ENCODE measurements at places on chromosomes 3 and 15.
A peak's percentile ranks its signal among the peaks of the same experiment; 100 is the strongest.

DNA sequence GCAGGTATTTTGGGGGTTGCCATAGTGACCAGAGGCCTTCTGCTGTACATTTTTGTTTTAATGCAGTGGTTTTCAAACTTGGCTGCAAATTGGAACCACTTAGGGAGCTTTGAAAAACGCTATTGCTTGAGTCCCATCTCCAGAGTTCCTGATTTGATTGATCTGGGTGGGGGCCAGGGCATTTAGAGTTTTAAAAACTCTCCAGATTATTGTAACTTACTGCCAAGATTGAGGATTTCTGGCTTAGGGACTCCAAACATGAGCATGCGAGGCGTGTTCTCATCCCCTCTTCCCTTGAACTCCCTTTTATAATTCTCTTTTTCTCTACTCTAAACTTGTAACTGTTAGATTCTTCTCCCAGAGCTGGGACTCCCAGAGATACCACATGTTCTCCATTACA is 340.8 kb upstream of the SUCLG2 start:
- no peak for DNase-seq
- no peaks in the 10 kb centered on the region for H3K4me1 ChIP-seq
- no peaks in the 10 kb centered on the region for H3K27me3 ChIP-seq
- H3K27ac ChIP-seq: no peak overlapping the region

DNA sequence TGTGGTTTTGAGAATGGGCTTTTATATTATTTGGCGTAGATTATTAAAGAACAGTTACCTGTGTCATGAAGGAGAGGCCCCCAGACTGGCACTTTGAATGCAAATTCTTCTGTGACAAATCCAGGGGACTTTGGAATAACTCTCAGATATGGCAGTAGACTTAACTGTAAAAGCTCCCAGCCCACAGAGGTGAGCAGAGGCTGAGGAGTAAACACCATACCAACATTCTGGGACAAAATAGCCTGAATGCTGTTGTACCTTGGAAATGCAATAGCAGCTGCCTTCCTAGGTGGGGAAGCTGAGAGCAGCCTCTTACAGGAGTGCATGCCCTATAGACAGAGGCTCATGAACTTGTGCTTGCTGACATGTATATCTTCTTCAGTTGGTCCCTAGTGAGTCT is 187.6 kb upstream of the CTDSPL start:
- no peaks in the 10 kb centered on the region for H3K36me3 ChIP-seq
- DNase-seq: no peak
- no peak overlapping the region for H3K27ac ChIP-seq
- H3K4me1 ChIP-seq: no peaks in the 10 kb centered on the region
- peaks cover 4% of the 10 kb centered on the region for H3K27me3 ChIP-seq
- no peak overlapping the region for H3K4me3 ChIP-seq

DNA sequence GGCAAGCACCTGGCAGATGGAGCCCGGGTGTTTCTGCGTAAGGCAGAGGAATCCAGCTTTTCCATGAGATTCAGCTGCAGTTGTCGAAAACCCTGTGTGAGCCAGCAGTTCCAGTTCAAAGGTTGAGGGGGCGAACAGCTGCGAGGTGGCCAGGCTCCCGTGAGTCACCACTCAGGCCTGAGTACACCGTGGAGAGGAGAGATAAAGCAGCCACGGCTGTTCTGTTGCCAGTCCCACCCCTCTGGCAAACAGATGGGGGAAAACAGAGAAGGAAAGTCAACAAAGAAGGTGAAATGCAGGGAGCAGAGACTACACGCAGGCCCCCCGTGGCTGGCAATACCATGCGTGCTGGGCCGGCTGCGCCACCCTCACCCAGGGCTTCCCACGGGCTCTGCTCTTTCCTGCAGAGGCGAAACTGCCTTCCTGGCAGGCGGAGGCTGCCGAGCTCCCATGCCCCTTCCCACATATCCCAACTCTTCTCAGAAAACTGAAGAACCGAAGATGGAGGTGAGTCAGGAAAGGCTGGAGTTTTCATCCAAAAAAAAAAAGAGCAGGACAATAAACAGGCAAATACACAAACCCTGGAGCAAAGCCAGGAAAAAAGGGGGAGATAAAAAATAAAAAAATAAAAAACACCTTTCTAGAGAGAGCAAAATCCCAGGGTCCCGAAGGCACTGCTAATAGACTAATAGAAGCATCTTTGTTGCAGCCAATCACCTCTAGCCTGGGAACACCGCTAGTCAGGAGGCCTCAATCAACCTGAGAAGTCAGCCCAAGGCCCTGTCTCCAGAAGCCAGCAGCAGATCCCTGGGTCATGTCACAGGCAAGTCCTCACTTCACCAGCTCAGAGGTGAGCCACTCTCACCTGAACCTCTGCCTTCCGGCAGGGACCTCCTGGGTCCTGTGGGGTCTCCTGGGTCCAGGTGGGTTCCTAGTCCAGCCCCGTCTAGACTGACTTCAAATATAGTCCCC is 37.7 kb downstream of the FAM174B start:
- no peak overlapping the region for H3K27ac ChIP-seq
- DNase-seq: no peak
- H3K36me3 ChIP-seq: no peaks in the 10 kb centered on the region
- H3K27me3 ChIP-seq: no peaks in the 10 kb centered on the region
- no peaks in the 10 kb centered on the region for H3K4me1 ChIP-seq

DNA sequence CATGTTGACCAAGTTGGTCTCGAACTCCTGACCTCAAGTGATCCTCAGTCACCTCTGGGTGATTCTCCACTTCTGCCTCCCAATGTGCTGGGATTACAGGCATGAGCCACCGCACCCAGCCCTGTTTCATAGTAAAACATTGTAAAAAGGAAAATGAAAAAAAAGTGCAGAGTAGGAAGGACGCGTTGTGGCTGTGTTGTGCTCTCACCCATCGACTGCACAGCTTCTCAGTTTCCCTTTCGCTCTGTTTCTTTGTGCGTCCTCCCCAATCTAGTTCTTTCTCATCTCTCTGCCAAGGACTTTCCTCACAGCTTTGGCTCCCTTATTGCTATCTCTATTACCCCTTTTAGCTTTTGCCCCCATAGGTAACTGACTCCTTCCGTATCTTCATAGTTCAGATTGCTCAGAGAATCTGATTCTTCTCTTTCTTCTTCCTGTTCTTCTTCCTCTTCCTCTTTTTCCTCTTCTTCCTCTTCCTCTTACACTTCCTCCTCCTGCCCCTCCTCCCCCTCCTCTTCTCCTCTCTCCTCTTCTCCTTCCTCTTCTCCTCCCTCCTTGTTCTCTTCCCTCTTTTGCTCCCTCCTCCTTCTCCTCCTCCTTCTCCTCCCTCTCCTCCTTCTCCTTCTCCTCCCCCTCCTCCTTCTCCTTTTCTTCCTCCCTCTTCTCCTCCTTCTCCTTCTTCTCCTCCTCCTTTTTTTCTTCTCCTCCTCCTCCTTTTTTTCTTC is 81.1 kb upstream of the VGLL4 start:
- peaks cover 12% of the 10 kb centered on the region for H3K4me1 ChIP-seq
- peak overlapping the region; percentile 78 for H3K27ac ChIP-seq
- H3K36me3 ChIP-seq: no peaks in the 10 kb centered on the region
- DNase-seq: no peak
- H3K4me3 ChIP-seq: peak overlapping the region; percentile 88
- peaks cover 2% of the 10 kb centered on the region for H3K27me3 ChIP-seq

- peak overlapping the region; percentile 23 for H3K4me3 ChIP-seq
- peak overlapping the region; percentile 35 for H3K27ac ChIP-seq
- H3K27me3 ChIP-seq: no peaks in the 10 kb centered on the region
- no peak for DNase-seq
- peaks cover 31% of the 10 kb centered on the region for H3K4me1 ChIP-seq
These were observed 19.6 kb downstream of the DYNC1LI1 start for GRCh38 chr3:32551087-32551486.

DNA sequence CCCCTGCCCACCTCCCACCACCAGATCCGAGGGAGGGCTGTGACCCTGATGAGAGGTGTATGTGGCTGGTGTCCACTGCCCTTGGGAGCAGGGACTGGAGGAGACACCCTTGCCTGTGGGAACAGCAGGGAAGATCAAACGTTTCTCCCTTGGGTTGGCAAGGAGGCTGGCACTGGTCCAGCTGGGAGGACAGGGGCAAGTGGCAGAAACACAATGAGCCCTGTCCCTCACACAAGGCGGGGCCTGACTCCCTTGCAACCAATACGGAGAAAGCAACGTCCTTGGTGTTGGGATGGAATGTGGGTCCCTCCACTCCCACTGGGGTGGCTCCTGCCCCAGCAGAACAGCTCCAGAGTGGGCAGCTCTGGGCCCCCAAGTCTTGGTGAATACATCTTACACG is 5.2 kb downstream of the HYAL2 start:
- H3K27me3 ChIP-seq: no peaks in the 10 kb centered on the region
- H3K4me3 ChIP-seq: no peak overlapping the region
- no peak for DNase-seq

- peaks cover 1% of the 10 kb centered on the region for H3K27me3 ChIP-seq
- no peak overlapping the region for H3K4me3 ChIP-seq
- H3K4me1 ChIP-seq: peaks cover 27% of the 10 kb centered on the region
- H3K36me3 ChIP-seq: peaks cover 13% of the 10 kb centered on the region
- H3K27ac ChIP-seq: no peak overlapping the region
- no peak for DNase-seq
These were observed 310.1 kb downstream of the FOXP1 start for GRCh38 chr3:71273453-71273852.

DNA sequence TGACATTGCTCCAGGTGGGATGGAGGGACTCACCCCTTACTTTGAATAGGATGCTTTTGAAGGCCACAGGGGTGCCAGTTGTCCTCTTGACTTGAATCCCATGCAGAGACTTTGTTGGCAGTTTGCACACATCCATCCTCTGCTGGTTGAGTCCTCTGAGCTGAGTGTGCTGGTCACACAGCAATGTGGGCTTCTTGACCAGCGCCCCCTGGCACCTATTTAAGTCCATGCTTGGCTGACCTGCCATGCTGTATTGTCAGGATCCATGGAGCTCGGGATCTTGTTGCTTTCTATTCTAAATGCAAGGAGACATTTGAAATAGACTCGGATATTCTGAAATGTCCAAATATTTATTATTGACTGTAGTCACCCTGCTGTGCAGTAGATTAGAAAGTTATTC is 19.8 kb downstream of the RAB7A start:
- no peak overlapping the region for H3K4me3 ChIP-seq
- peaks cover 19% of the 10 kb centered on the region for H3K4me1 ChIP-seq
- no peak overlapping the region for H3K27ac ChIP-seq
- no peak for DNase-seq
- peaks cover 33% of the 10 kb centered on the region for H3K36me3 ChIP-seq
- H3K27me3 ChIP-seq: no peaks in the 10 kb centered on the region

- DNase-seq: no peak
- no peak overlapping the region for H3K4me3 ChIP-seq
- H3K27me3 ChIP-seq: peaks cover 2% of the 10 kb centered on the region
- no peak overlapping the region for H3K27ac ChIP-seq
These were observed 10.4 kb downstream of the PTPRG start for GRCh38 chr3:61571516-61572336.

DNA sequence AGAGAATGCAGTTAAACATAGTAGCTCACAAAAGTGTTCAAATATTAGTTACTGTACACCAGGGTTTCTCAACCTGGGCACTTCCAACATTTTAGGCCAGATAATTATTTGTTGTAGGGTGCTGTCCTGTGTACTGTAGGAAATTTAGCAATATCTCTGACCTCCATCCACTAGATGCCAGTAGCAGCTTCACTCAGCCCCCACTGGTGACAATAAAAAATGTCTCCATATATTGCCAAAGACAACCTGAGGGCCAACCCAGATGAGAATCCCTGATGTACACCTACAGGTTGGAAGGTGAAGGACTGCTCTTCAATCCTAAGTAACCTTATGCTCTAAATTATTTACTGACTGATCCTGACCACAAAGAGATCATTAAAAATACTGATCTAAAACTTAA is 32.5 kb downstream of the DCUN1D1 start:
- H3K4me1 ChIP-seq: peaks cover 5% of the 10 kb centered on the region
- H3K27me3 ChIP-seq: no peaks in the 10 kb centered on the region
- H3K27ac ChIP-seq: no peak overlapping the region
- peaks cover 29% of the 10 kb centered on the region for H3K36me3 ChIP-seq

DNA sequence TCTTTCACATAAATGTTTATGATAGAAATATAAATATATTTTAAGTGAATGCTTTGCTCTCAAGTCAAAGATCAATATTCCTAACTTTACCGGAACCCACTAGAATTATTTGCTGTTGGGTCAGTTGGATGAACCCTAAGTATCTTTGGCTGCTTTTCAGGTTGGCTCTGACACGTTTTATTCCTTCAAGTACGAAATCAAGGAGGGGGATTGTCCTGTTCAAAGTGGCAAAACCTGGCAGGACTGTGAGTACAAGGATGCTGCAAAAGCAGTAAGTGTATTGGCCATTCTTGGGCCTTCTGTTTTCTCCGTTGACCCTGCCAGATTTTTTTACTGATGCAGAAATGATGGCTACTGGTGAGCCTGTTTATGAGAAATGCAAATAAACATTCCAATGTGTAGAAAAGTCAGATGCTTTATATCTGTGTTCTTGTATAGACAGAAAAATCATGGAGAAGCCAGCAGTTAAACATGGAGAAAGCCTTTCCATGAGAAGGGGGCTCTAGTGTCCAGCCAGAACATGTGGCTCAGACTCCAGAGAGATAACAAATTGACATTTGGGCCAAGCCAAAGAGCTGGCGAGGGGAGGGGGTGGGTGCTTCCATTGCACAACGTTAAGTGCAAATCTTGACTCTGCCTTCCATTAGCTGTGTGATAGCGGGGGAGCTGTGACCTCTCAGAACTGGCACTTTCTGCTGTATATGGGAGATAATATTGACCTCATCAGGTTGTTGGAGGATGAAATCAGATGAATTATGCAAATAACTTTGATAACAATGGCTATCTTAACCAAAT is 3.0 kb downstream of the KNG1 start:
- peaks cover 3% of the 10 kb centered on the region for H3K27me3 ChIP-seq
- DNase-seq: no peak
- H3K36me3 ChIP-seq: no peaks in the 10 kb centered on the region
- no peak overlapping the region for H3K27ac ChIP-seq

DNA sequence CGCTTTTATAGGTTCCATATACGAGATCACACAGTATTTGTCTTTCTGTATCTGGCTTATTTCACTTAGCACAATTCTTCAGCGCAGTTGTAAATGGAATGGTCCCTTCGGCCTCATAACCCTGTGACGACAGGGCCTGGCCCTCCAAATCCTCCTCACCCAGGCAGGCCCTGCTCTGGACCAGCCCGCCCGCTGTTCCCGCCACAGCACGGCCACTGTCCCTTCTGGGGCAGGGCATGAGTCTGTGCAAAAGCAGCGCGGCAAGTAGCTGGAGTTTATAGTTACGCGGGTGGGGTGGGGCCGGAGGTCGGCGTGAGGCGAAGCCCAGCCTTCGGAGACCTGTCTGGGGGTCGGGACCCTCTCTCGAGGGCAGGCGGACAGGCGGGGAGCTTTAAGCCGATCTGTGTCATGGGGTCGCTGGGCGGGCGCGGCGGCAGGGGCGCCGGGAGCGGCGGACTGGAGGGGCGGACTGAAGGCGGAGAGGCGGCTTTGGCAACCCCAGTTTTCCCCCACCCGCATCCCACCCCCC is 543 bp downstream of the ARPIN start:
- H3K4me1 ChIP-seq: peaks cover 3% of the 10 kb centered on the region
- H3K36me3 ChIP-seq: no peaks in the 10 kb centered on the region
- H3K4me3 ChIP-seq: no peak overlapping the region
- no peak for DNase-seq
- H3K27me3 ChIP-seq: peaks cover 17% of the 10 kb centered on the region
- no peak overlapping the region for H3K27ac ChIP-seq

GRCh38 chr3:126051741-126052140 is 32.2 kb downstream of the SLC41A3 start:
- H3K27ac ChIP-seq: peak overlapping the region; percentile 72
- DNase-seq: no peak
- peaks cover 9% of the 10 kb centered on the region for H3K36me3 ChIP-seq
- peaks cover 22% of the 10 kb centered on the region for H3K4me1 ChIP-seq

- H3K27me3 ChIP-seq: peaks cover 3% of the 10 kb centered on the region
- no peak overlapping the region for H3K4me3 ChIP-seq
- H3K4me1 ChIP-seq: peaks cover 4% of the 10 kb centered on the region
- no peaks in the 10 kb centered on the region for H3K36me3 ChIP-seq
- DNase-seq: no peak
- H3K27ac ChIP-seq: no peak overlapping the region
These were observed 259.2 kb upstream of the TLE3 start for GRCh38 chr15:70356919-70357318.

Measured in memory B cell (primary cell).